ENCODE measurements at places on chromosomes 16 and 17.

DNA sequence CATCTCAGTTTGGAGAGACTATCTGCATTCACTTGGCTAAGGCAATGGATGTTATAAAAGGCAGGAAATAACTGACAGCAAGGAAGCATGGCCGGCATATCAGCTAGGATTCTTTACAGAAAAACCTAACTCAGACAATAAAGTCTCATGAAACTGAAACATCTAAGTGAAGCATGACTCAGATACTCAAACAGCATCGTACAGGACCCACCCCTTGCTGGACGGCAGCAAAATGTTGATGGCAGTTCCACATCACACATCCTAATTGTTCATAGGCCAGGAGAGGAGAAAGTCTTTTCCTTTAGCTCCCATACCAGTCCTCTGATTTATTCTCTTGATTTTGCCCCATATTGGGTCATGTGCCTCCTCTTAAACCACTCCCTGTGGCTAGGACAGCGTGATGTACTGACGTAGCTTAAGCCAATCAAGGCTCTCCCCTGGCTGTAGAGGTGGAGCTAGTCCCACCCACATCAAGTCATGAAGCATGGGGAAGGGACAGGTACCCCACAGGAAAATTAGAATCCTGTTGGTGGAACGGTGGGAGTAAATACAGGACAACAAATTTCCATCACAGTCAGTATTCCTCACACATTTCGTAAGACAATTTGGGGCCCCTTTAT lies 178.9 kb downstream of the IRX3 start:
- DNase-seq, result no peak

DNA sequence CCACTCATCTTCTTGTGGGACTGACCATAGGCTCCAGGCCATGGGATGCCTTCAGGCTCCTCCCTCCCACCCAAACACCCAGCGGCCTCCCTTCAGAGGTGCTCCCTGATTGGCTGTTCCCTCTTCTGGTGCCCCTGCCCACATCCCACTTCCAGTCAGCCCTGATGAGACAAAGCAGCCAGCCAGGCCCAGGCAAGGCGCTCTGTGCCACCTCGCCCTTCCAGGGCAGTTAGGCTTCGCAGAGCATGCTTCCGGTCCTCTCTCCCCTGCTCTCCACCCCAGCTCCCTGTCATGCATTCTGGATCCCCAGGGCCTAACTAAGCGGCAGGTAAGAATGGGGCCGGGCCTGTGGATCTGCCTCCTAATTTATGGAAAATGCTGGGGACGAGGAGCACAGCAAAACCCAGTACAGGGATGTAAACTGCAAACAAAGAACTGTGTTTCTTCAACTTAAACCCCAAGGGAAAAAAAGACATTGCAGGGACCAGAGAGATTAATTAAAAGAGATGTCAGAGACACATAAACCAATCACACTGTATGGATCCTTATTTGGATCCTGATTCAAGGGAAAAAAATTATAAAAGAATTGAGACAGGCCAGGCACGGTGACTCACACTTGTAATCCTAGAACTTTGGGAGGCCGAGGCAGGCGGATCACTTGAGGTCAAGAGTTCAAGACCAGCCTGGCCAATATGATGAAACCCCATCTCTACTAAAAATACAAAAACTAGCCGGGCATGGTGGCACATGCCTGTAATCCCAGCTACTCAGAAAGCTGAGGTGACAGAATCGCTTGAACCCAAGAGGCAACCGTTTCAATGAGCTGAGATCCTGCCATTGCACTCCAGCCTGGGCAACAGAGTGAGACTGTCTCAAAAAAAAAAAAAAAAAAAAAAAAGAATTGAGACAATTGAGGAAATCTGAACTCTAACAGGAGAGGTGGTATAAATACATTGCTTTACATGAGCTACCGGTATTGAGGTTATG lies 26.0 kb downstream of the ZDHHC7 start:
- DNase-seq, result peak; percentile 53

DNA sequence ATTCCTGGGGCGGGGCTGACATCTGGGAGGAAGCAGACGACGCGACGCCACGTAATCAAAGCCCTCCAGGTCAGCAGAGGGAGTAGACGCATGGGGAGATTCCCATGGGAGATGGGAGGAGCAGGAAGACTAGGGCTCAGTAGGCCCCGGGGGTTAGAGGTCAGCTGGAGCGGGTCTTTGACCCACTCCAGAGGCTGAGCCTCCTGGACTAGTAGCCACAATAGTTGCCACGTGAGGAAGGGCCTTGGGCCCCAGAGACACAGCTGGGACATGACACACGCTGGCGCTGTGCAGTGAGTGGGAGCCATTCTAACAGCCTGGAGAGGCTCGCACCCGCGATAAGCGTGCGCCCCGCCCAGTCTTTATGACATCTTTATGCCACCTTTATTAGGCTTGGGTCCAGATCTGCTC lies 95.7 kb upstream of the AMZ2 start:
- DNase-seq, result no peak

DNA sequence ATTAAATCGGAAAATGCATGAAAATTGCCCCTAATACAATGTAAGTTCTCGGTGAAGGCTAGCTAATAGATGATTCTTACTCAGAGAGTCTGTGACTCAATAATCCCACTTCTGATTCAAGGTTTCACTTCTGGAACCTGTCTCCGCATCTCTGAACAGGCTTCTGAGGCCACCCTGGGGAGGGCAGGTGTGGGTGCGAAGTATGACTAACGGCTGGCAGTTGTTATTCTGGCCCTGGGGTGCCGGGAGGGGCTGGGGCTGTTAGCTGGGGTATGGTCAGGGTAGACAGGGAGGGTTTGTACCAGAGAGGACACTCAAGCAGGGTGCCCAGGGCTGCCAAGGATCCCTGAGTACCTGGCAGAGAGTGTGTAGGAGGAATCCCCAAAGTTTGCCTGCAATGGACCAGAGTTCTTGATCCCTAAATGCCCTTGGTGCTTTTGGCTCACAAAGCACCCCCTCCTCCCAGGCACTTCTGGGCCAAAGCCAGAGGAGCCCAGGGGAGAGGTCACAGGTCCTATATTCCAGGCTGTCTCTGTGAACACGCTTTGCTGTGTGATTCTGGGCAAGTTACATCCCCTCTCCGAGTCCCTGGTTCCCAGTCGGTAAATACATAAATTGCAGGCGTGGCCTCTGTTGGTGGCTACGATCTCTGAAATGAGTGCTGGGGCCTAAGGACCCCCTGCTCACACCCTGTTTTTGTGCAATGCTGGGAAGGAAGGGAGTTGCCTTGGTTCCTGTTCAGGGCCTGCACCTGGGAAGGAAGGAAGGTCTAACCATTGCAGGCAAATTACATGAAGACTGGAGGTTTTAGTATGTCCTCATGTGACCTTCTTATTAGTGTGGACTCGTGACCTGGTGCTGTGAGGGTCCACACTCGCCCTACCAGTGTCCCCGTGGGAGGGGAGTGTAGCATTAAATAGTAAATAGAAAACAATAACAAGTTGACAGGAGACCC lies 49.9 kb upstream of the CPNE2 start:
- DNase-seq, result no peak

- no peak for DNase-seq
Measured at GRCh38 chr17:32350666-32351418, 885 bp downstream of the ZNF207 start.

DNA sequence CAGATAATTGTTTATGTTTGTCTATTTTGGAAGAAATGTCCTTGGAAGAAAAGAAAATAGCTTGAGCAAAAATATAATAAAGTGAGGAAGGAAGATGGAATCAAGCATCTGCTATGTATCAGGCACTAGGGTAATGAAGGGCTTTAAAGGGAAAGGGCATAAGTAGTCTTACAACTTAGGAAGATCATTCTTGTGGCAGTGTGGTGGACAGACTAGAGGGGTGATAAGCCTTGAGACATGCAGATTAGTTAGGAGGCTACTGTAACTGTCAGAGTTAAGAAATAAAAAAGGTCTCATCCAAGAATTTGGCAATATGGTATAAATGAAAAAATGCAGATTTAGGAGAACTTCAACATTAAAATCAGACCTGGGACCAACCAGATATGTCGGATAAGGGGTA lies 14.9 kb downstream of the FAM222B start:
- no peak for DNase-seq

DNA sequence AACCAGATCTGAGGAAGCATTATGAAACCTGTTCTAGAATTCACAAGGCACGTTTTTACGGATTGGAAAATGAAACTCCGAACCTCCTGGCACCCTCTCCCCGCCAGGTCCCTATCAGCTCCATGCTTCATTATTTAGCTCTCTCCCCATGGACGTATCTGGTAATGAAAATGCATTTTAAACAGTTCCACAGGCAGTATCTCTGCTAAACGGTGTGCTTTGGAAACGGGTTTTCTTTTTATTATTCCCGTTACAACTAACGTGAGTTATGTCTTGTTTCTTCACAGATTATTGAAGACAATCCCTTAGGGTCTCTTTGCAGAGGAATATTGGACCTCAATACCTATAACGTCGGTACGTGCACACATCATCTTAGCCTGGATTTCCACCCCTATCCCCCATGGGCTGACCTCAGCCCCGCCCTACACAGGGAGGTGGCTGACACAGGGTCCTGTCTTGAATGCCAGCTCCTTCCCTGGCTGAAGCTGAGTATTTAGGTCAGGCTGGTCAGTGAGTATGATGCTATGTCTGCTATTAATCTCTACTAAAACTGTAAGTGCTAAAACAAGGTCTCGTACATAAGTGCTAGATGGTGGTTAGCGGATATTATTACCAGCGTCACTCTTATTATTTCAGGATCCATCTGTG lies 82.9 kb downstream of the SDR42E1 start:
- DNase-seq, result no peak

- no peak for DNase-seq
Measured at GRCh38 chr17:28112606-28113005, 70.1 kb downstream of the NLK start.

DNA sequence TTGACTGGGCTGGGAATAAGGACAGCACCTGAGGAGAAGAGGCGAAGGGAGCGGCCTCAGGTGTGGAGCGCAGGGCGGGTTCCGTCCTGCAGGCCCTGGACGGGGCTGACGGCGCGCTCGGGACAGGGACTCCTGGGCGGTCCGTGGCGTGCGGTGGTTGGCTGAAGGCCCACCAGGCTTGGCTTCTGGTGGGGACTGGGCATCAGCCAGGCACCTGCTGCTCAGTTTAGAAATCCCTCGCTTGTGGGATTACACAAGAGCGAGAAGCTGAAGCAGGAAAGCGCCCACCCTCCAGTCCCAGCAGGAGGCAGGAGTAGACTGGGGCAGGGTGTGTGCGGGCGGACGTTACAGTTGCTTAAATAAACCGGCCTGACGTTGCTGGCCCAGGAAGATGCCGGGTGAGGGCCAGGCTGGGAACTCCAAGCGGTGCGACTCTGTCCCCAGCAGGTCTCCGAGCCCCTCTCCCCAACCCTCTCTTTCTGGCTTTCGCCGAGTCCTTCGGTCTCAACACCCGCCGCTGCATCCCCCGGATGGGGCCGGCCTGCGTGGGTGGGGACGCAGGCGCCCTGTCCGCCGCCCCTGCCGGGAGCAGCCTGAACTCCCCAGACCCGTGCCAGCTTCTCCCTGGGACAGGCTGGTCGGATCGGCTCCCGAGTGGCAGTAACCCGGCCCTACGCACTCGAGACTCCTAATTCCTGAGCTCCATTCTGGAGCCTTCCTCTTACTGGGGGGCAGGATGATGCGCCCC lies 639 bp downstream of the MIF4GD start:
- DNase-seq, result peak; percentile 83

- DNase-seq, result peak; percentile 81
Measured at GRCh38 chr16:89343501-89344457, 126.3 kb downstream of the ZNF778 start.

DNA sequence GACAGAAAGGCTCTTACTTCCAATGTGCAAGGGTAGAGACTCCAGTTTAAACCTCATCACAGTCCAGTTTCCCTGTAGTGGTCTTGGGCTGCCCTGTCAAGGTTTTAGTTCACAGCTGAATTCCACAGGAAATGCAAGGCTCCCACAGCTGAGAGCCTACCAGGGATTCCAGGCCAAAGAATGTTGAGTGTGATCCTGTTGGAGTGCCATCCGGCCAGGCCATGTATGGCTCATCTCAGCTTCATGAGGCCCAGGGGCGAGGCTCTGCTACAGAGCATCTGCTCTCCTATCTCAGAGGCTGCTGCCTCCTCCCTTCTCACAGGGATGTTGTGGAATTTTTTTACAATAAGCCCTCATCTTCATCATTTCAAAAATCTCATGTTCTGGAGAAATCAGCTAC lies 239.8 kb upstream of the CCL2 start:
- no peak for DNase-seq

DNA sequence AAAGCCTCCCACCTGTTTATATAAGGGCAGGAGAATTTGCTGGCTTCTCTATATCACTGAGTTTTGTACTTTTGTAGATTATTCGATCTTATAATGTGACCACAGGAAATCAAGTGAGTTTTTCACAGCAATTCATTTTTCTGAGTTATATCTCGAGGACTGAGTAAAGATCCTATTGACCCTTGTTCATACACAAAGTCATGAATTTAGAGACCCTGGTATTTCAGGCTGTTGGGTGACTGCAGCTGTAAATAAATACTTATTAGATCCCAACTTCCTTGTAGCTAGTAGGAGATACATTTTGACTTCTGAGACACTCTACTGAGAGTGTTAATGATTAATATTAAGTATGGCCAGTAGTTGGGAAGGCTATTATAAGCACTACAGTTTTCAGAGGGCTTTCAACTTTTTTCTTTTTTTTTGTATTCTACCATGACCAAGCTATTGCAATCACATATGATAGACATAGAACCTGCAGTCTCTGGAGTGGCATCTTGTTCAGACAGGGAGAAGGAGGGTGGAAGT lies 3.2 kb upstream of the KRT20 start:
- no peak for DNase-seq

GRCh38 chr17:48727415-48728175 lies 955 bp downstream of the HOXB13 start:
- no peak for DNase-seq

- no peak for DNase-seq
Measured at GRCh38 chr17:68320311-68320865, 29.1 kb downstream of the ARSG start.

GRCh38 chr16:2195322-2196161 lies 863 bp downstream of the CASKIN1 start:
- DNase-seq, result no peak

- DNase-seq, result no peak
Measured at GRCh38 chr16:2468725-2469398, 2.2 kb upstream of the NTN3 start.

GRCh38 chr17:32909787-32910369 lies 18.1 kb upstream of the TMEM98 start:
- DNase-seq, result peak; percentile 75

GRCh38 chr16:25838724-25839186 lies 147.0 kb downstream of the HS3ST4 start:
- DNase-seq, result peak; percentile 5

DNA sequence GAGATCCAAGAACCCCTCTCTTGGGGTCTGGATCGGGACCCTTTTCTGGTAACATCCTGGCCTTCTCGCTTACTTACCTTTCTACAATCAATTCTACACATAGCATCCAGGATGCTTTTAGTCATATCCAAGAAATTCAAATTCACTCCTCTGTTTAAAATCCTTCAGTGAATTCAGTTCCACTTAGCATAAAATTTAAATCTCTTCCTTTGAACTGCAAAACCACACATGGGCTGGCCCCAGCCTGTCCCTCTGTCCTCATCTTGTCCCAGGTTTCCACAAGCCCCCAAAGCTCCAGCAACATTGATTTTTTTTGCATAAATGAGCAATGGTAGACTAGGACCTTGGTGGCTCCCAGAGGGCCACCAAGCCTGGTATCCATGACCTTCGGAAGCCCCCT lies 96.4 kb upstream of the C16orf82 start:
- DNase-seq, result no peak
